ENCODE measurements at places on chromosomes 12 and 14. TPM values are rescaled to one million over a fixed set of nuclear protein-coding genes. Genes with fewer than 3 reads are reported as not detected.
A peak's percentile ranks its signal among the peaks of the same experiment; 100 is the strongest.

- no peak for DNase-seq
Observed at GRCh38 chr14:60085085-60085484, 6.6 kb upstream of the PCNX4 start.

DNA sequence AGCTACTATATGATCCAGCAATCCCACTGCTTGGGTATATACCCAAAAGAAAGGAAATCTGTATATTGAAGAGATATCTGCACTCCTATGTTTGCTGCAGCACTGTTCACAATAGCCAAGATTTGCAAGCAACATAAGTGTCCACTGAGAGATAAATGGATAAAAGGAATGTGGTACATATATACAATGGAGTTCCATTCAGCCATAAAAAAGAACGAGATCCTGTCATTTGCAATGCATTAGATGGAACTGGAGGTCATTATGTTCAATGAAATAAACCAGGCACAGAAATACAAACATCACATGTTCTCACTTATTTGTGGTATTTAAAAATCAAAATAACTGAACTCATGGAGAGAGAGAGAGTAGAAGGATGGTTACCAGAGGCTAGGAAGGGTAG is 116.6 kb downstream of the HELB start:
- no peak for DNase-seq

DNA sequence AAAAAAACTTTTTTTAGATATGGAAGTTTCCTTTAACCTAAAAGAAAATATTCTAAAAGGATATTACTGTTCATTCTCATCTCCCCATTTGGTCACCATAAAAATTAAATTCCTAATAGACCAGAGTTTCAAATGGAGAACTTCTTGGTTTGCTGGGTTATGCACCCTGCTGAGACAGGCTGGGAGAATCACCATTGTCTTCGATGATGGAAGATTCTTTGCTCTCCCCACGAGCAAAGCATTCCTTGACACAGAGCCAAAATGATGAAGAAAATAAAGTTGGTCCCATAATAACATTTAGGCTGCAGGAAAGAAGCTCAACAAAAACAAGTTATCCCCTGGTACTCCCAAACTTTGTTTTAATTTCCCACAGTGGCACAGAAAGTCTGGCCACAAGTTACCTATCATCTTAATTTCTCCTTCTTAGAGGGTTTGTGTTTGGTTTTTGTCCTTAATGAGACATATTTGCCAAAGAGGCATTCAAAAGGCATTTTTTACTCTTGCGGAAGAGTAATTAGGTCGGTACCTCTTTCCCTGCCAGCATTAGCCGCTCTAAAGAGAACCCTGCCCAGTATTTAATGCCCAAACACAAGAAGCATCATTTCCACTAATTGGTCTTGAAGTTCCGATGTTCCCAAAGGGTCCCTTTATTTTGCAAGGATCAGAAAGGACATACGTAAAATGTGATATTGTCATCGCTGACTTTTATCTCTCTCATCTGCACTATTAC is 4.8 kb downstream of the DIO2 start:
- DNase-seq, result no peak

DNA sequence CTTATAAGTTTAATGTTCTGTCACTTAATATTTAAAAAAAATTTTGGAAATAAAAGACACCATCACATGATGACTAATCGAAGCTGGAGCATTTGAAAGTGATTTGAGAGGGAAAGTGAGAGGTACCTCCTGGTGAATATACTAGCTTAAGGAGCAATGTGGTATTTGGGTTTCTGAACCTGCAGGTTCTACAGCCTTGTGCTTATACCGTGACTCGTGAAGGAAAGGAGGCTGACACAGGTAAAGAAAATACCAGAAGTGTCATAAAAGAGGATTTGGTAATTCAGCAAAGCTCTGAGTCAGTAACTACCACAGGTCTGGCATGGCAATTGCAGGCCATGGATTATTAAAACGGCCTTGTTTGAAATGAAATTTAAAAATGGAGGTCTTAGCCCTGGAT is 151.0 kb downstream of the SLC38A4 start:
- peak; percentile 61 for DNase-seq

DNA sequence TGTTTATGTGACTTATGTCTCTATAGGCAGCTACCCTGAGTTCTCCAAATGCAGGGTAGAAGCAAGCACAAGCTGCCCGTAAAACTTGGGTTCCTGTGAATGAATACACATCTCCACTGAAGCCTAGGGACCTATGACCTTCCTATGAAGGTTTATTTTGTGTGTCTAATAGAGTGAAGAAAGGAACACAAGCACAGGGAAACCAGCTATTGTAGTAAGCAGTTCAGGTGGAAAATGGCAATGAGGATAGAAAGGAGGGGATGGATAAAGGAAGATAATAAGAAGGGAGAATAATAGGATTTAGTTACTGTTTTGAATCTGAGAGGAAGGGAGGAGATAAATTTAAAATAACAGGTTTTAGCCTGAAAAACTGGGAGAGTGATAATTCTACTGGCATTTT is 2.4 kb downstream of the PFKM start:
- no peak for DNase-seq

DNA sequence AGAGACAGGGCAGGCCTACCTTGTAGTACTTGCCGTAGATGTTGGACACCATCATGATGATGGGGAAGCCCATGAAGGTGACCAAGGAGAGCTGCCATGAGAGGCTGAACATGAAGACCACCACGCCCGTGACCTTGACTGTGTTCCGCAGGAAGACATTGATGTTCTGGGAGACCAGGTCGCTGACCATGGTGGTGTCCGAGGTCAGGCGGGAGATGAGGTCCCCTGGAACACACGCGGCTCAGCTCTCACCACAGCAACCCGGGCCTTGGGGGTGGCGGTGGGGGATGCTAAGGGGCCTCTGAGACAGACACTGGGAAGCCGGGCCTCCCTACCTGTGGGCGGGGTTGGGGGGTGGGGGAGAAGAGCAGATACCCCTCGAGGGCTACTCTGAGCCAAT is 17.7 kb downstream of the ABCB9 start:
- DNase-seq, result no peak

GRCh38 chr14:105223260-105223659 is 25.1 kb upstream of the BTBD6 start:
- DNase-seq, result no peak

- DNase-seq, result no peak
Observed at GRCh38 chr14:69838881-69839416, 40.3 kb upstream of the SMOC1 start.

- no peak for DNase-seq
Observed at GRCh38 chr12:3036901-3037600, 40.1 kb upstream of the TSPAN9 start.

- peak; percentile 55 for DNase-seq
Observed at GRCh38 chr12:122850695-122851350, 15.6 kb downstream of the HIP1R start.

DNA sequence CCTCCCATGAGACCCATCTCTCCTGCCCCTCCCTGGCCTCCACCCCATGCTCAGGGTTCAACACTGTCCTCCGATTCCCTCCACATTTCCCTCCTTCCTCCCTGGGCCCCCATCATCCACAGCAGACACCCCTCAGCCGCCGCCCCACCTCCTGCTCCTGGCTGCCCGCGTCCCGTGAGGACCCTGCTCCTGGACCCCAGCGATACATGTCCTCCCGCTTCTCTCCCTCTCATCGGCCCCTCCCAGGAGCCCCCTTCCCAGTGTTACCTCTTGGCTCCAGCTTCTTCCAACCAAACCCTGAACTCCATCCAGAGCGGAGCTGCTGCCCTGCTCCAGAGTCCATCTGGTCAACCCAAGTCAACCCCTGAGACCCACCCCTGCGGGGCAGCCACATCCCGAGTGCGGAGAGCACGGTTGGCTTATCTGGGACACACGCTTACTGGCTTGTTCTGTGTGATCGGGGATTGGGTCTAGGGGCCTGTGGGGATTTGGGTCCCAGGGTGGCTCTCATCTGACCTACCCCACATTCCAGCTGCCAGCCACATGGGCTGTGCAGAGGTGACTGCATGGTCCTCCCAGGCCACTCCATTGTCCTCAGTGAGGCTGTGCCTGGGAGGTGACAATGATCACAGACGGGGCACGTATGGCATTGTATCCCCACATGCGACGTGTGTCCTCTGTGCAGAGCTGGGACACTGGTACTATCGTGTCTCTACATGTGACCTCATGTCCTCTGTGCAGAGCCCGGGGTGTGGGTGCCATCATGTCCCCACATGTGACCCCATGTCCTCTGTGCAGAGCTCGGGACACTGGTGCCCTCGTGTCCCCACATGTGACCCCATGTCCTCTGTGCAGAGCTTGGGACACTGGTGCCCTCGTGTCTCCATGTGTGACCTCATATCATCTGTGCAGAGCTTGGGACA is 333.6 kb downstream of the ADGRD1 start:
- no peak for DNase-seq

DNA sequence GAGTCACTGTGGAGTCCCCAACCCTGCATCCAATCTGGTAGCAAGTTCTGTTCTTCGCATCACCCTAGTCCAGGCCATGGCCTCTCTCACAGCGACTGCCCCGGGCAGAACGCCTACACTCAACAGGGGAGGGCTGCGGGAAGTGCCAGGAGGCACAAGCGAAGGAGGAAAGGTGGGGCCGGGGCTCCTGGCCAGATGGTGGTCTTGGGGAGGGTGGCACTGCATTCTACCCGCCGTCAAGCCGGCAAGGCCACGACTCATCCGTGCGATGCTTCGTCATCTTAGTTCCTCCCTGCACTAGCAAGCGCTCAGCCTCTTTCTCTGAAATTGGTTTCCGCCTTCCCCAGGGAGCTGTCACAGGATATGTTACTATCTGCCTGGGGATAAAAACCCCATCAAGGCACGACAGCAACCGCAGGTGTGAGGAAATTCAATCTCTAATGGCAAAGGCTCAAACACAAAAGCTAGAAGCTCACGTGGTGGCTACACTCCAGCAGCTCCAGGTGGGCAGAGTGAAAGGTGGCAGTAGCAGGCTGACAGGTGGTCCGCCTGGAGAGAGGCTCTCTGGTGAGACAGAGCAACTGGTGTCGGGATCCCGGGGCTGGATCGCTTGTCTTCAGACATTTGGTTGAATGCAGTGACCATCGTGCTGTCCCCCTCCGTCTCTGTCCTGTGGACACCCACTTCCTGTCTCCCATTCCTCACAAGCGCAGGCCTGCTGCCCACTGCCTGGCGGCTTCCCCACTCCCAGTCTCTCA is 34.1 kb downstream of the ACADS start:
- DNase-seq, result no peak

DNA sequence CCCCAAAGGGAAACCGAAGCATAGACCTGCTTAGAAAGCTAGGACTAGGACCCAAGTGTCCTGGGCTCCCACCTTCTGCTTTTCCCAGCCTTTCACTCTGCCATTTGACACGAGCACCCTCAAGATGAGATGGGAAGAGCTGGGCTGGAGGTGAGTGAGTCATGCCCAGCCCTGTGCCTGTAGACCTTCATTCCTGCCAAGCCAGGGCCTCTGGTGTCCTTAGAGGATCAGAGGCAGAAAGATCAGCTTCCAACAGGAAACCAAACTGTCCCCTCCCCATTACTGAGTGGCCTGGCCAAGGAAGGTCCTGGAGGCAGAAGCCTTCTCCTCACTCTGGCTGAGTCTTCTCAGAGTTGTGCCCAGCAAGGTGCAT is 3.5 kb downstream of the TMEM63C start:
- DNase-seq, result no peak

DNA sequence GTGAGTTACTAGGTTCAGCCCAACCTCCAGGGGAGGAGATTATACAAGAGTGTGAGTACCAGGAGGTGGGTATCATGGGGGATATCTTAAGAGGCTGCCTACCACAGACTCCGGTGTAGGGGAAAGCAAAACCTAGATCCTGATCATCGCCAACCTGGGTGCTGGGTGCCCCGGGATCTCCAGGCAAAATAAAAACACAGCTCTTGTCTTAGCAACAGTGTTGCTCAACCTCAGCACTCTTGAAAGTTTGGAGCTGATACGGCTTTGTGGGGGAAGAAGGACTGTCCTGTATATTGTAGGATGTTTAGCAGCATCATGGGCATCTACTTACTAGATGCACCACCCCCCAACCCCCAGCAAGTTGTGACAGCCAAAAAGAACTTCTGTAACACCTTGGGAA is 74.5 kb downstream of the CCDC60 start:
- no peak for DNase-seq

- DNase-seq, result no peak
Observed at GRCh38 chr12:99059824-99060511, 414.9 kb downstream of the APAF1 start.

DNA sequence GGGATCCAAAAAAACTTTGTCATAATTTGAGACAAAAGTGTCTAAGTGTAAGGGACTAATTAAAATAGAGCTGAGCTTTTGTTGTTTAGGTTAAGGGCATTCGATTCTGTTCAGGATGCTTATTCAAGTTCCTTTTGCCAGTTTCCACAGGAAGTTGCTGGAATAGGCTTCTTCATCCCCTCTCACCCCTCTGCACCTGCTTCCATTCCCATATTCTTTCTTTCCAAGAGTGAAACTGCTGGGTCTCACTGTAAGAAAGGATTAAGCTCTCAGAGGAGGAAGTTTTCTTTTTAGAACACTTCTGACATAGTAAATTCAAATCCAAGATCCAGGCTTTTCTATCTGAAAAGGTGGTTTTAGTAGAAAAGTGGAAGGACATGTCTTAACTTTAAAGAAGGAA is 61.4 kb downstream of the POLR3B start:
- no peak for DNase-seq

- no peak for DNase-seq
Observed at GRCh38 chr12:6494968-6495367, 1.1 kb downstream of the NCAPD2 start.

DNA sequence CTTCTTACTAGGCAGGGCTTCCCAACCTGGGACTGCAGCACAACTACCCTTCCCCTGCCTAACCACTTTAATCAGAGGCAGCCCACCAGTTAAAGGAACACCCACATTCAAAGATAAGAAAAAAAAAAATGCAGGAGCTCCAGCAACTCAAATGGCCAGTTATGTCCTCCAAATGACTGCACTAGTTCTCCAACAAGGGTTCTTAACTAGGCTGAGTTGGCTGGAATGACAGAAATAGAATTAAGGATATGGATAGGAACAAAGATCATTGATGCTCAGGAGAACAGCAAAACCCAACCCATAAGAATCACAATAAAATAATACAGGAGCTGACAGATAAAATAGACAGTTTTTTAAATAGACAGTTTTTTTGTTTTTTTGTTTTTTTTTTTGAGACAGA is 154.2 kb downstream of the PLCZ1 start:
- DNase-seq, result no peak

DNA sequence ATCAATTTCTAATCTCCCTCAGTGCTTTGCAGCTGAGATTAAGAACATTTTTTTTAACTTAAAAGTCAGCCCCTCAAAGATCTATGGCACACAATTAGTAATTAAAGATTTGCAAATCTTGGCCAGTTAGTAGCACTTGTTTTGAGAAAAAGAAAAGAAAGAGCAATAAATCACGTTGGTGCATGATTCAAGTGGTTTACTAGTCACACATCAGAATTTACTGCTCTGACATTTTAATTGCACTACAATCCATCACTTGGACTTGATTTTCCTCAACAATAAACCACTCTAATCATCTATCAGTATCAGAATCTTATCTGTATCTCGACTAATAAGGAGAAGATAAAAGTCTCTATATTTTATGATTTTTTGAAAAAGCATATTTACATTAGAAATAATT is 154.3 kb downstream of the HELB start:
- DNase-seq, result no peak

TRHDE gene
- total RNA-seq, result 0.74 TPM

CMKLR1 gene
- not detected for total RNA-seq

BHLHE41 gene
- total RNA-seq, result 57.1 TPM

CYP46A1 gene
- not detected for total RNA-seq

MANSC4 gene
- total RNA-seq, result not detected

ART4 gene
- total RNA-seq, result not detected

AJUBA gene
- 42.6 TPM for total RNA-seq

CCNB1IP1 gene
- 30.8 TPM for total RNA-seq

A2ML1 gene
- 17.3 TPM for total RNA-seq

MIP gene
- not detected for total RNA-seq

ING4 gene
- 87.6 TPM for total RNA-seq

KLRG1 gene
- 0.90 TPM for total RNA-seq

LTBP2 gene
- total RNA-seq, result 121 TPM
